ENCODE measurements at places on chromosomes 1 and 21. TPM values are rescaled to one million over a fixed set of nuclear protein-coding genes. Genes with fewer than 3 reads are reported as not detected.

Gene SPRR2E
- total RNA-seq: not detected

GRCh38 chr21:31136891-31137290 lies 98.6 kb upstream of the KRTAP19-8 start:
- no peaks in the 10 kb centered on the region for H3K36me3 ChIP-seq
- no peaks in the 10 kb centered on the region for H3K4me1 ChIP-seq
- DNase-seq: no peak
- no peak overlapping the region for H3K4me3 ChIP-seq
- H3K27ac ChIP-seq: no peak overlapping the region

Gene RASSF5
- 6.1 TPM for total RNA-seq

Gene HSD3B2
- total RNA-seq: not detected
